ENCODE measurements at places on chromosomes 5 and 9.

GRCh38 chr9:6777213-6777902 is 19.6 kb downstream of the KDM4C start:
- DNase-seq: no peak

- DNase-seq: no peak
Measured at GRCh38 chr5:36441280-36441679, 139.6 kb upstream of the RANBP3L start.

- DNase-seq: peak; percentile 18
Measured at GRCh38 chr5:96125231-96125891, 163.7 kb upstream of the ELL2 start.

GRCh38 chr5:151745071-151745705 is 13.2 kb downstream of the ATOX1 start:
- peak; percentile 73 for DNase-seq

DNA sequence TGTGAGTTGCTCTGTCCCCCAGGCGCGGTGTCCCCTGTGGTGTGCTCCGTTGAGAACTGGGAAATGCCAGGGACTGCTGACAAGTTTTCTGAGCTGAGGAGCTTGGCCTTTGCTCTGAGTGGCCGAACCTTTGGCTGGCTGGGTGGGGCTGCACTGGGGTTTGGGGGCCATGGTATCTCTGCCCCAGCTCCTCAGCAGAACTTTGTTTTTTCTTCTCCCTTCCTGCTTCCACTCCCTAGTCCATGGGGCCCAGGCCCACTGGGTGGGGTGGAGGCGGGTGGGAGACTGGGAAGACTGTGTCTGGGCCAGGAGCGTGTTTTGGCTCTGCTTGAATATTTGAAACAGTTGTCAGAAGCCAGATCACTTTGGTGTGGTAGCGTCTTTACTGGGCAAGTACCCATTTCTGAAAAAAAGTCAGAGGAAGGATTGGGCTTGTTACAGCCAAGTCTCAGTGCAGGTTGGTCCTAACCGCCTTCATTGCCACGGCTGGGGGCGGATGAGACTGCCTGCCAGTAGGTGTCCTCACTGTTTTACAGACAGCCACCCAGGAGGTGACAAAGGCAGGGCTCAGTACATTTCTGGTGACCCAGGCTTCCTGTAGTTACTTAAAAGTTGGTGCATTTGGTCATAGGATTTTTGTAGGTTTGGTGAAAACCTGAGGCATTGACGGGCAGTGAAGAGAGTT is 92.7 kb downstream of the DAB2IP start:
- no peak for DNase-seq

DNA sequence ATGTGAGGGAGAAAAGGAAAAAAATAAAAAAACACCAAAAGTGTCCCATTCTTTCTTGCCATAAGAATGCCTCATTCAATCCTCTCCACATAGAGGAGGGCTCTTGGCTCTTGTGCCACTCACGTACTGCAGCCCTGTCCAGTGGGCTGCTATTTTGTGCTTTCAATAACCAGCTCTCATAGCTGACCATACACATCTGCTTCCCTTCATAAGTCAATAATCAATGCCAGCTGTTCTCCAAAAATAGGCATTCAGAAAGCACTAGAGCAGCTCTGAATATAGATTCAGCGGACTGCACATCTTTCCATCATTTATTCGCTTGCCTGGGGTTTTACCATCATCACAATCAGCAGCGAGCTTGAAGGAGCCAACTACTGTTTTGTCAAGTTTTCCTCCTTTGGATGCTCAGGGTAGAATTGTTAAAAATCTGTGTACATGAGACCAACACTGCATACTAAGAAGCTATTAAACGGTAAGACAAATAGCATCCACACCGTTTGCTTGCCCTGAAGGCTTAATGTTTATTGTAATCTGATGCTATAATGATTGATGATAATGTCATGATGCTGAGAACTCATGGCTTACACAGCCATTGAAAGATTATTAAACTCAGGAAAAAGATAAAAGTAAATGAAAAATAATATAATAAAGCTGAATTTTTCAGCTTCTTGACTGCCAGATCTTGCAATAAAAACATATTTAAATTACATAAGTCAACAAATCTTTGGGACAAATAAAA is 80.0 kb downstream of the OXCT1 start:
- DNase-seq: no peak

GRCh38 chr9:20015427-20015931 is 226.6 kb upstream of the SLC24A2 start:
- DNase-seq: no peak

GRCh38 chr5:58746321-58746720 is 163.4 kb downstream of the RAB3C start:
- no peak for DNase-seq

GRCh38 chr9:33439731-33440130 is 7.7 kb downstream of the AQP3 start:
- DNase-seq: no peak

DNA sequence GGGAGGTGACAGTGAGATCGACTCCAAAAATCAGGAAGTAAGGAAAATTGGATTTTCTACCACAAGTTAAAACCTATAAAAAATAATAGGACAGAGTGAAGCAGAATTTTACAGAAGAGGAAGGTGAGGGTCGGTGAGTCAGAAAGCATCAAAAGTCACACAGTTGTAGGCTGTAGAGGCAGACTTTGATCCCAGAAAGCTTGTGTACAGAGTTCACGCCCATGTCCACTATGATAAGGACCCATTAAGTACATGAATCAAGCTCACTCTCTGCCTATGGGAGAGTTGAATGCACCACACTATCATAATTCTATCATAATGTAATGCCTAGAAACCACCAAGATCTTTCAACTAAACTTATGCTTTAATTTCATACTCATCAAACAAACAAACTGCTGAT is 291.2 kb downstream of the PRELID2 start:
- no peak for DNase-seq

DNA sequence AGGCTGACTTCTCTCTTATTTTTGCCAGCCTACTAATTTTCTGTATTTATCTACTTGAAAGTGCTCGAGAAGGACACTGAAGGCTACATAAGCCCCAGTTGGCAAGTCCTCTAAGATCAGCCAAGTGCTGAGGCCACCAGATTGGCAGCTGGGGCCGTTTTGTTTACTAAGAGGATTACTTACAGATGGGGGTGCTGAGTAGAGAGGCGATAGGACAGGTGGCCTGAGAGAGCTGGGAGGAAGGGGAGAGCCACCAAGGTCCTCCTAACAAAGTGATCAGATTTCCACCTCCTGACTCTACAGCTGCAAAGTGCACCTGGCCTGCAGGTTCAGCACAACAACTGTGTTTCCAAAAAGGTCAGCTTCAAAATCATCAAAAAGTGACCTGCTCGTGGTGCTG is 32.9 kb downstream of the FRMD3 start:
- no peak for DNase-seq

DNA sequence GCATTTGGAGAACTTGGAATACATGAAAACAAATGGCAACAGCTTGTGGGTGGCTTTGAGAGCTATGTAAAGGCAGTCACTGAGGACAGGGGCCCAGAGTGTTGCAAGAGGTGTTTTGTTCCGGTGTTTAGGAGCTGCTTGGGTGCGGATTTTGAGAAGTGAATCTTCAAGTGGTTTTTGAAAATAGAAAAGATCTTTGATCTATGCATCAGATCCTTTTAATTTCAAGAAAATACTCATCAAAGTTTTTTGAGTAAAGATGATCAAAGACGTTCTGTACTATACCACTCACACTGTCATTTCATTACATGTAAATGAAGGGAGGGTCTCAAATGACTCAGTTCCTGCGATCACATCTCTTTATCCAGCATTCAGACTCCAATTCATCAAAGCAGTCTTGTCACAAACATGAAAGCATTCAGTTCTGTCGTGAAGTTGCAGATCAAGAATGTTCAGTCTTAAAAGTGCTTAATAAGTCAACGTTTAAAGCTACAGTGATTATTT is 112.5 kb downstream of the WDR41 start:
- DNase-seq: no peak

- DNase-seq: no peak
Measured at GRCh38 chr5:16524286-16524685, 58.7 kb upstream of the ZNF622 start.

GRCh38 chr5:119367502-119368237 is 11.9 kb downstream of the TNFAIP8 start:
- peak; percentile 24 for DNase-seq

GRCh38 chr5:111762895-111763294 is 5.9 kb upstream of the NREP start:
- DNase-seq: no peak

- no peak for DNase-seq
Measured at GRCh38 chr9:125436613-125437443, 175.2 kb downstream of the GAPVD1 start.

GRCh38 chr5:143106174-143106573 is 297.3 kb downstream of the NR3C1 start:
- peak; percentile 65 for DNase-seq

- DNase-seq: no peak
Measured at GRCh38 chr9:91658513-91659105, 235.0 kb upstream of the NFIL3 start.

DNA sequence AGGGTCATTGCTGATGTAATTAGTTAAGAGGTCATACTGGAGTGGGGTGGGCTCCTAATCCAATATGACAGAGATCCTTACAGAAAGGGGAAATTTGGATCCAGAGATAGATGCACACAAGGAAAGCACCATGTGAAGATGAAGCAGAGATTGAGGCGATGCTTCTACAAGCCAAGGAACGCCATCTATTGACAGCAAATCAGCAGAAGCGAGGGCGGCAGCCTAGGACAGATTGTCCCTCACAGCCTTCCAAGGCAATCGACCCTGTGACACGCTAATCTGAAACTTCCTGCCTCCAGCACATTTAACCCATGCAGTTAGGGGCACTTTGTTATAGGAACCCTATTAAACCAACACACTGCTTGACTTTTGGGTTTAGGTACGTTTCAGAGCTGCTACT is 285.1 kb upstream of the DAP start:
- DNase-seq: no peak

DNA sequence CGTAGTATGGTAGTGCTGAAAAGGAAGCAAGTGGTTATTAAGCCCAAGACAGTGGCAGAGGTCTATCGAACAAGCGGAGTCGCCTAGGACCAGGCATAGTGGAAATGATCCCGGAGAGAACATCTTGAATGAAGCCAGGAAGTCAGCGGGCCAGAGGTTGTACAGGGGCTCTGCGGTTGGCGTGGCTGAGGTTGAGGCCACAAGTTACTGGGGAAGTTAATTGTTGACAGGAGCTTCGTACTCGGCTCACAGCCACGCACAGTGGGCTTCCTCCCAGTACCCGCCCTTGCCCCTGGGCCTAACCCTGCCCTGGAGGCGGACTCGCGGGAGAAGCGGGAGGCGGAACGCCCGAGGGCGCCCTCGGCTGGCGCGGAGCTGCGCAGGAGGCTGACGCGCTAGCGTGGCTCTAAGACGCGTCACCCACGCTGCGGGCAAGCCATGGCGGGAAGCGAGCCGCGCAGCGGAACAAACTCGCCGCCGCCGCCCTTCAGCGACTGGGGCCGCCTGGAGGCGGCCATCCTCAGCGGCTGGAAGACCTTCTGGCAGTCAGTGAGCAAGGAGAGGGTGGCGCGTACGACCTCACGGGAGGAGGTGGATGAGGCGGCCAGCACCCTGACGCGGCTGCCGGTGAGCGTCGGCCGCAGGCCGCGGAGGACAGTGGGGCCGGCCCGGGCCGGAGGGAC is at the start of gene FBXO4:
Gene FBXO4, plus strand, starts transcription at position 410 of the 683 bp plus-strand sequence. Its CDS starts 29 bp downstream, at position 439.
- DNase-seq: peak; percentile 86

DNA sequence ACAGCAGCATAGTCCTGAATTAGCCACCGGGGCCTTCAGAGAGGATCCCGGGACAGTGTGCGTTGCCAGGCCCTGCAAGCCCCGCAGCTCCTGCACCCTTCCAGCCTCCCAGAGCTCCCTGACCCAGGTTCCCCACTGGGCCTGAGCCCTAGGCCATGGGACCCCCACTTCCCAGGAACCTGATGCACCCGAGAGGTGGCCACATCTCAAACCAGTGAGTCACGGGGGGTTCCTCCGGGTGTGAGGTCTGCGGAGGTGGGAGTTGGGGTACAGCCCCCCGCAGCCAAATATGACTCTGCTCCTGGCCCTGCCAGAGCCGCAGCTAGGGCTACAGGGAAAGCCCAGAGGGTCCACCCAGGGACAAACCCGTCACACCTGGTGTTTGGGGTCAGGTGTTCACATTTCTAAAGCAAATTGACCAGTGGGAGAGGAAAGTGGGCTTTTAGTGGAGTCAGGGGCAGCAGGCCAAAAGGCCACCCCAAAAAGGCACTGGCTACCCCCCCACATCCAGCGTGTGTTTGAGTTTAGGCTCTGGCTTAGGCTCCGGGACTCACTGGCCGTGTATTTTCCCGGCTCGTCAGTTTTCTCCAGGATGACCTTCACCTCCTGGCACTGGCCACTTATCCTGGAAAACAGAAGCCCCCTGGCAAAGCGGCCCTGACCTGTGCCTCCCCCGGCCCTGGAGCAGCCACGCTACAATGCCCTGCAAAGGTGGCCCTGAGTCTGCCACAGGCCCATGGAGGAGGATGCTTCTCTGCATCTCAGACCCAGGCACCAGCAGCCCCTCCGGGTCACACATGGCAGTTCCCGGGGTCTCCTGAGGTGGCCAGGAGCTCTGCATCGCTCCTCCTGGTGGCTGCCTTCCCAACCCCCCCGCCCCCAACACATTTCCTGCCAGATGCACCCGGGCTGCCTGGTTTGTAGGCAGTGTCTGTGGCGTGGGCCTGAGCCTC is 17.4 kb upstream of the OBP2B start:
- DNase-seq: no peak

GRCh38 chr5:125576822-125577221 is 830.4 kb upstream of the ZNF608 start:
- DNase-seq: peak; percentile 31

DNA sequence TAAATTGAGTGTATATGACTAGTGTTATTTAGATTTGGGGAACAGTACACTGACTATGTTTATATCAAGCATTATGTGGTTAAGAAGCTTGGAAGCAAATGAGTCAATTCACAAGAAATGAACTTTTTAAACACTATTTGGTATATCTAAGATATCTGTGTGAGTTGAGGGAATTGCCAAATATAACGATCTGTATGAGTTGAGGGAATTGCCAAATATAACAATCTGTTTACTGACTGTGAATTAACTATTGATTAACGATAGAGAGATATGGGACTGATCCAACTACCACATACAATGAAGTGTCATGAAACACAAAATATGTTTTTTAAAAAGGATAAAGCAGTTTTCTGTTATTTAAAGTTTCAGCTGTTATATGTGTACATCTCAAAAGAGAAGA is 301.4 kb downstream of the TENT4A start:
- DNase-seq: no peak

DNA sequence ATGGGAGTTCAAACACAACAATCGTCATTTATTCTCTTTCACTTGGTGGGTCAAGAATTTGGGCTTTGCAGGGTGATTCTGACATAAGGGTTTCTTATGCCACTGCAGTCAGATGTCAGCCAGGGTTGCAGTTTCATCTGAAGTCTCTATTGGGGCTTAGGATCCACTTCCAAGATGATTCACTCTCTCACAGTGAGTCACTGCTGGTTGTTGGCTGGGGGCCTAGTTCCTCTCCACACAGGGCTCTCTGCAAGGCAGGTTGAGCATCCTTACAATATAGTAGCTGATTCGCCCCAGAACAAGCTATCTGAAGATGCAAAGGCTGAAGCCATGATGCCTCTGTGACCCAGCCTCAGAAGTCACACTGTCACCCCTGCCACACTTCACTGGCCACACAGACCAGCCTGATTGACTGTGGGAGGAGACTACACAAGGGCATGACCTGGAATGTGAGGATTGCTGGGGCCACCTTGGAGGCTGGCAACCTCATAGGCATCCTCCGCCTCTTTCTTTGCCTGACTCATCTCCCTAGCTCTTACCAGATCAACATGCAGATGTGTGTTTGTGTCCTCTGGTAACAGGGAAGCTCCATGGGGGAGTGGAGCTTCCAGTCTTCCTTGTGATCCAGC is 4.5 kb upstream of the CARD19 start:
- DNase-seq: peak; percentile 87
